Upper lobe of left lung (tissue), 6 donors: ENCODE measurements at places on chromosomes 3 and 15. TPM values are rescaled to one million over a fixed set of nuclear protein-coding genes. Genes with fewer than 3 reads are reported as not detected.
A peak's percentile ranks its signal among the peaks of the same experiment; 100 is the strongest.

The PYGO1 gene
- total RNA-seq, result 9.7 TPM

The ABTB1 gene
- total RNA-seq, result 28.0 TPM

The ALDH1A3 gene
- 13.2 TPM for total RNA-seq

The GOLGA6L9 gene
- 4.4 TPM for total RNA-seq

The ROBO2 gene
- 29.1 TPM for total RNA-seq

The SPATA12 gene
- total RNA-seq, result not detected

The ADCY5 gene
- 2.1 TPM for total RNA-seq

The BCL2A1 gene
- total RNA-seq, result 55.5 TPM

The DNAJB11 gene
- 45.6 TPM for total RNA-seq

DNA sequence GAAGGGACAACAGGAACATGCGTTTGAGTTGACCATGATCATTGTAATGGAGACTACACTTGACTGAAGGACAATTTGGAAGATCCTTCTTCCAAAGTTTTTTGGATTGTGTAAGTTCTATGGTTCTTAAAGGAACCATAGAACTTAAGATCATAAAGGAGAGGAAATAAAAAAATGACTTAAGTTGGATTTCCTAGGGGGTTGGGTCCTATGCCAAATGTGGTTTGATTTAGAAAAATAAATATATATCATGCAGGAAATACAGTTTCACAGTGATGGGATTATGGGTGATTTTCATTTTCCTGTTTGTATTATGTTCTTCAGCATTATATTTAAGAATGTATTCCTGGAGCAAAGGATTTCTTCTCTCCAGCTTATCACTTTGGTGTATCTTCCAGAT, 305.5 kb upstream of the DPH6 start:
- H3K4me3 ChIP-seq, result no peak overlapping the region
- no peaks in the 10 kb centered on the region for H3K36me3 ChIP-seq
- H3K27me3 ChIP-seq, result no peaks in the 10 kb centered on the region
- no peak overlapping the region for H3K27ac ChIP-seq
- no peaks in the 10 kb centered on the region for H3K4me1 ChIP-seq

GRCh38 chr3:115071601-115072000, 75.5 kb downstream of the ZBTB20 start:
- no peaks in the 10 kb centered on the region for H3K27me3 ChIP-seq
- no peak overlapping the region for H3K27ac ChIP-seq
- DNase-seq, result no peak
- H3K4me1 ChIP-seq, result peaks cover 11% of the 10 kb centered on the region
- no peaks in the 10 kb centered on the region for H3K36me3 ChIP-seq

DNA sequence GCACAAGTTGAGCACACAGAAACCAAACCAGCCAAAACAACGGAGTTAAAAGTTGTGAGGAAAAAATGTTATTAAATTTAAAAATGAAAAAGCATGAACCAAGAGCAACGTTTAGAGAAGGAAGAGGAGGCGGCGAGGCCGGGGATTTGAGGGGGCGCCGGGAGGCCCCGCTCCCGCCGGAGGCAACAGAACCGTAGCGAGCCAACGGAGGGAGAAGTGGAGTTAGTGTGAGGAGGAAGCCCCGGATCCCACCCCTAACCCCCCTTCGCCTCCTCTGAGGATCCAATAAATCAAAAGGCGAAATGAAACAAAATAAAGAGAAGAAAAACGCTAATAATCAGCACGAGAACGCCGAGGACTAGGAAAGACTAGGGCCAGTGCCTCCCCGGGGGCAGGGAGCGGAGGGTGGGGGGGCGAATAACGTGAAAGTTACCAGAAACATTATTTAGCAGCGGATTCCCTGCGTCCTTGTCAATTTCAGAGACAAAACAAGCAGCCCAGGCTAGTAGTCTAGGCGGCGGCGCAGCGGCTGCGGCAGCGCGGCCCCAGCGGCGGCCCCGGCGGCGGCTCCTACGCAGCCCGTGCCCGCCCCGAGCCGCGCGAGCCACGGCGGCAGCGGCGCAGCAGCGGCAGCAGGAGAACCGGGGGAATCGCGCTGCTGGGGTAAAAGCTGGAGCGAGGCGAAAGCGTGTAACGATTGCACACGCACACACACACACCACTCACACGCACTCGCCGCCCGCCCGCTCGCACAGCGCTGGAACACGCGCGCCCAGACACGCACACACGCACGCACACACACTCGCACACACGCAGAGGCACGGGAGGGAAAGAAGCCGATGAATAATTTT, 1.7 kb downstream of the MEIS2 start:
- peak overlapping the region; percentile 82 for H3K4me3 ChIP-seq
- no peaks in the 10 kb centered on the region for H3K36me3 ChIP-seq
- peaks cover 8% of the 10 kb centered on the region for H3K4me1 ChIP-seq
- no peaks in the 10 kb centered on the region for H3K27me3 ChIP-seq

GRCh38 chr15:45253330-45253729, 1.3 kb downstream of the SLC28A2 start:
- no peaks in the 10 kb centered on the region for H3K36me3 ChIP-seq
- no peak for DNase-seq
- H3K27ac ChIP-seq, result no peak overlapping the region
- no peaks in the 10 kb centered on the region for H3K27me3 ChIP-seq
- H3K4me1 ChIP-seq, result no peaks in the 10 kb centered on the region

GRCh38 chr3:145719114-145719513, 441.9 kb downstream of the PLOD2 start:
- H3K36me3 ChIP-seq, result no peaks in the 10 kb centered on the region
- no peaks in the 10 kb centered on the region for H3K4me1 ChIP-seq
- no peak for DNase-seq
- H3K4me3 ChIP-seq, result no peak overlapping the region
- no peaks in the 10 kb centered on the region for H3K27me3 ChIP-seq

DNA sequence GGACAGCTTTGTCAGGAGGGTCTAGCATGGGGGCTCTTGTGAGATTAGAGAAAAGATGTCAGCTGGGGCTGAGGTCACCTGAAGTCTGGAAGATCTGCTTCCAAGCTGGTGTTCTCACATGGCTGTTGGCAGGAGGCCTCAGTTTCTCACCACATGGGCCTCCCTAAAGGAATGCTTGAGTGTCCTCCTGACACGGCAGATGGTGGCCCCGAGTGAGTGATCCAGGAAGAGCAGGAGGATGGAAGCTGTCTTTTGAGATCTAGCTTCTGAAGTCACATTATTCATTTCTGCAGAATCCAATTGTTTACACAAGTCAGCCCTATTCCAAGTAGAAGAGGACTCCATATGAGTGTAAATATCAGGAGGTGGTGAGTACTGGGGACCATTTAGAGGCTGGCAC, 344.0 kb upstream of the PROK2 start:
- no peak for DNase-seq
- H3K27ac ChIP-seq, result no peak overlapping the region
- no peaks in the 10 kb centered on the region for H3K36me3 ChIP-seq
- no peaks in the 10 kb centered on the region for H3K27me3 ChIP-seq
- H3K4me1 ChIP-seq, result no peaks in the 10 kb centered on the region
- H3K4me3 ChIP-seq, result no peak overlapping the region

DNA sequence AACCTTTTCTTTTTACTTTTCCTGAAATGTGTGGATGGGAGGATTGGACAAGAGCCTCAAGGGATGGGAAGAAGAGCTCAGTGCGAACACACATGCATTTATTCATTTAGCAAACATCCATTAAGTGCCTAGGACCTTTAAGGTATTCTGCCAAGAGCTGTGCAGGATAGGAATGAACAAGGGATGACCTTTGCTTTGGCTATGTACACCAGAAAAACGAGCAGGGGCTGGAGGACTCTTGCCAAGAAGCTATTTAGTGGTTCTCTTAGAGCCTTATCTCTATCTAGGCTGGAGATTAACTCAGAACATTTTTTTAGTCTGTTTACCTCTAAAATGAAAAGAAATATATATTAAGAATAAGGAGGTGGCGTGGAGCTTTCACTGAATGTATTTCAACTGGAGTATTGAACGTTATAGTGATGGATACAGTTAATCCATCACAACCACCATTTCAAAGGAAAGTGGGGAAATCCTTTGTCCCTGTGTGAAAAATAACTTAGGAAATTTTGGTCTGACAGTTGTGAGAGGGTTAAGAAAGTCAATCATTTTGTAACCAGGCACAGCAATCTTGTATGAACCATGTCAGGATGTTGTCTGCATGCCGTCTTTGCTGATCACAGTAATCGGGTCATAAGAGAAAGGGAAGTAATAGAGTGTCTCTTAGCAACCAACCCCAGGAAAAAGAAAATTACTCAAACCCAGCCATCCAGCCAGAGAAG, 279.0 kb downstream of the LPP start:
- H3K36me3 ChIP-seq, result no peaks in the 10 kb centered on the region
- no peaks in the 10 kb centered on the region for H3K27me3 ChIP-seq
- H3K4me1 ChIP-seq, result peaks cover 26% of the 10 kb centered on the region
- H3K4me3 ChIP-seq, result no peak overlapping the region
- DNase-seq, result no peak

DNA sequence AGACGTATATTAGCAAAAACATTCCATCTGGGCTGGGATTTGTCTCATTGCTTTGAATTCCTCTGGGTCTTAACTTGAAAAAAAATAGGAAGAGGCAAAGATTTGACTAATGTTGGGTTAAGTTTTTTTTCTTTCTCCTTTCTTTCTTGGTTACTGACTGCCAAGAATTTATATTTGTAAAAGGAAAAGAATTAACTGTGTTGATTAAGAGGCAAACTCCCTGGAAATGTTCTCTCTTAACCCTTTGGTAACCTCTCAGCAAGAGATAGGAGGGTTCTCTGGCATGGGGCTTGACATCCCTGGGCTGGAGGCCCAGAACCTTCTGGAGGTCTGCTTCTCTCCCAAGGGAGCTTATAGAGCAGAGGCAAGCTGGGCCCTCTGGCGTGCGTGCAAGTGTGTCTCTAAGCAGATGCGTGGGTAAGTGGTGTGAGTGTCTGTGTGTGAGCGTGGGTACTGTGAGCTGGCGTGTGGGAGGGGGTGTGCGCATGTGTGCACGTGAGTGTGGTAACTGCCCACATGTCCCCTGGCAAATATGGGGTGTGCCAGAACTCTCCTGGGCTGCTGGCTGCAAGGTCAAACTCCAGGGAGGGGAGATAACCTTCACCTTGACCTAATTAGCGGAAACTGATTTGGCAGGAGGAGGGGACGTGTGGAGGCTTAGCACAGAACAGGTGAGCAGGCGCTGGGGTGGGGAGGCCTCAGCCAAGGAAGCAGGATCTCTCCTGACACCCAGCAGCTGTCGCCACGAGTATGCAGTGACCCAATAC, 49.4 kb upstream of the MAGEF1 start:
- no peaks in the 10 kb centered on the region for H3K36me3 ChIP-seq
- no peaks in the 10 kb centered on the region for H3K4me1 ChIP-seq
- no peaks in the 10 kb centered on the region for H3K27me3 ChIP-seq
- DNase-seq, result no peak

- DNase-seq, result no peak
- no peak overlapping the region for H3K27ac ChIP-seq
- H3K36me3 ChIP-seq, result no peaks in the 10 kb centered on the region
- no peaks in the 10 kb centered on the region for H3K4me1 ChIP-seq
These were observed 22.4 kb downstream of the CCR9 start for GRCh38 chr3:45908761-45909160.

DNA sequence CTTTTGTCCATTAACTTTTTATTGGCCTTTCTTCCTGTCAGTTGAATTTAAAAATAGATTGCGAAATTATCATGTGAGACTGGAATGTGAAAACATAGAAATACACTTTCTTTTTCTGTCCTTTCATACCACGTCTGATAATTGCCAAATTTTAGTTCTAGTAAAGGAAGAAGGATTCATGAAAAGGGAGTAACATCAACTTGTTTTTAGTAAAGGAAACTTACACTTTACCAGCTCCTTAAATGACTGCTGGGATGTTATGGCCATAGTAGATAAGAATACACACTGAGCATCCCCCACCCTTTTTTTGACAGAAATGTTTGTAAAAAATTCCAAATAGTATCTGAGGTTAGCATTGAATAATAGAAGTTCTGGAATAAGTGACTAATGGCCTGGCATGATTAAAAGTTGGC, 137.9 kb downstream of the NEO1 start:
- H3K4me1 ChIP-seq, result no peaks in the 10 kb centered on the region
- no peak overlapping the region for H3K4me3 ChIP-seq
- no peaks in the 10 kb centered on the region for H3K27me3 ChIP-seq
- no peak overlapping the region for H3K27ac ChIP-seq
- no peak for DNase-seq

GRCh38 chr15:68818066-68818768, 2.5 kb downstream of the ANP32A start:
- DNase-seq, result peak; percentile 66
- H3K27ac ChIP-seq, result peak overlapping the region; percentile 100
- peak overlapping the region; percentile 90 for H3K4me3 ChIP-seq

- H3K4me3 ChIP-seq, result peak overlapping the region; percentile 99
- H3K27me3 ChIP-seq, result no peaks in the 10 kb centered on the region
- H3K4me1 ChIP-seq, result peaks cover 19% of the 10 kb centered on the region
- DNase-seq, result no peak
- peaks cover 31% of the 10 kb centered on the region for H3K36me3 ChIP-seq
These were observed 613 bp downstream of the SEC13 start for GRCh38 chr3:10320320-10320677.

- no peak overlapping the region for H3K4me3 ChIP-seq
- peaks cover 25% of the 10 kb centered on the region for H3K36me3 ChIP-seq
- no peaks in the 10 kb centered on the region for H3K27me3 ChIP-seq
- no peak overlapping the region for H3K27ac ChIP-seq
- peaks cover 2% of the 10 kb centered on the region for H3K4me1 ChIP-seq
These were observed 31.7 kb downstream of the ADPGK start for GRCh38 chr15:72751751-72752455.

- H3K36me3 ChIP-seq, result peaks cover 40% of the 10 kb centered on the region
- no peak overlapping the region for H3K4me3 ChIP-seq
- H3K27me3 ChIP-seq, result no peaks in the 10 kb centered on the region
- DNase-seq, result no peak
These were observed 49.8 kb downstream of the NIPA2 start for GRCh38 chr15:22888120-22888859.

DNA sequence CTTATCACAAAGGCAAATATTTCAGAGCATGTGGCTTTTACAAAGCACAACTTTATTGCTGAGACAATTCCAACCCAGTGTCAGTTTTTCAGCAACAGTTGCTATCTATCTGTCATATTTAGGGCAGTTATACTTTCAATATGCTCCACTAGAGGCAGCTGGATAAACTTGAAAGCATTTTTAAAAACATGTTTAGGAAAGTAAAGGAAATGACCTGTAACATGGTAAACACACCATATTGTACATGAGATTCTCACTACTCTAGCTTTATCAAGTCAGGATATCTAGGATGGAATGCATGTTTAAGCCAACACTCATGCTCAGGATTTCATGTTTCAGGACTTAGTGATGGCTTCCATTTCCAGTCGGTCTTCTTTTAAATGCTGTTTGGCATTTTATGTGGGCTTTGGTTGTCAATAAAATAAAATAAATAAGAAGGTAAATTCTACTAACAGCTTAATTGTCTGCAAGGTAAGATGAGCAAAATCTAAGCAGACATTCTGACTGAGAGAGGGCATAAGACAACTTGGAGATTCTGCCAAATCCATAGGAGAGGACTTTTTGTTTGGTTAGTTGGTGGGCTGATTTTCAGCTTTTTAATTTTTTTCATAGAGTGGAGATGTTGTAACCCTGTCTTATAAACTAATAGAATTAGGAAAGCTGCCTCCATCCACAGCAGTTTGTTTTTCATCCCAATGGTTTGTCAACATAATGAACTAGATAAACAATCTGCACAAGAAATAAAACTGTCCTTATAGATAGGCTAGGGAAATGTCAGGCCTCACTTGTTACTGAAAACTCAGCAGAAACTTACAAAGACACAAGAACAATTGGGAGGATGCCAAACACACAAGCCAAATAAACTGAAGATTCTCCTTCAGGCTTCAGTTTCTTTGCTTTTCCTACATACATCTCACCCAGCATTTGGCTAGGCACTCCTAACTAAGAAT, 63.4 kb upstream of the CPB1 start:
- H3K4me1 ChIP-seq, result no peaks in the 10 kb centered on the region
- DNase-seq, result no peak
- no peak overlapping the region for H3K4me3 ChIP-seq
- no peaks in the 10 kb centered on the region for H3K36me3 ChIP-seq
- H3K27ac ChIP-seq, result no peak overlapping the region

GRCh38 chr3:23696842-23697241, 108.9 kb upstream of the UBE2E1 start:
- no peak for DNase-seq
- no peak overlapping the region for H3K27ac ChIP-seq
- H3K4me1 ChIP-seq, result no peaks in the 10 kb centered on the region
- H3K27me3 ChIP-seq, result no peaks in the 10 kb centered on the region
